CD8-positive, alpha-beta memory T cell (primary cell): ENCODE measurements at places on chromosomes 3 and 15. TPM values are rescaled to one million over a fixed set of nuclear protein-coding genes. Genes with fewer than 3 reads are reported as not detected.

ARID3B gene
- 30.1 TPM for total RNA-seq

PLSCR4 gene
- total RNA-seq = not detected

RBP2 gene
- total RNA-seq = not detected

- no peak for DNase-seq
- no peaks in the 10 kb centered on the region for H3K36me3 ChIP-seq
Observed at GRCh38 chr15:88377509-88377908, 89.7 kb downstream of the MRPL46 start.

DNA sequence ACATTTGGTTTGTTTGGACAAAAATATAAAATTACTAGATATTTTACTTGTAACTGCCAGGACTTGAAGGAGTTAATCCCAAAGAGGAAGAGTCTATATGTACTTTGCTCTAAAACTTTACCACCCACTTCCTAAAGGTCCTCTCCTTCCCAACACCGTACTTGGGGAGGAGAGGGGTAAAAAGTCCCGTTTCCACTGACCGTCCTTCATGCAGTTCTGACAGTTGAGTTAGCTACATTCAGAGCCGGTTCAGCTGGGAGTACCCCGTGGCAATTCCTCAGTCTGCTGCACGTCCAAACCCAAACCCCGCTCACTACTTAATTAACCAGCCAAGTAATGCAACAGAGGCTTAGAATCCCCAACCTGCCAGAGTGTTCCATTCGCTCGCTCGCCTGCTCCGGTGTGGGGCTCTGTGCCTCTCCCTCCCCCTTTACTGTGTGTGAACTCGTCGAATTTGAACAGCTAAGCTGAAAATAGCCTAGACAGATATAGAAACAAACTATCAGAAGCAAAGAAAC is 519.7 kb downstream of the FOXP1 start:
- H3K36me3 ChIP-seq = no peaks in the 10 kb centered on the region
- no peak for DNase-seq
- H3K4me1 ChIP-seq = peaks cover 78% of the 10 kb centered on the region
- H3K4me3 ChIP-seq = peak overlapping the region; percentile 95

TRIM42 gene
- total RNA-seq = not detected

GRCh38 chr15:75228787-75229186 is 27.1 kb downstream of the C15orf39 start:
- H3K4me3 ChIP-seq = no peak overlapping the region
- H3K27me3 ChIP-seq = no peaks in the 10 kb centered on the region
- H3K27ac ChIP-seq = no peak overlapping the region
- no peak for DNase-seq

TMC3 gene
- not detected for total RNA-seq

DNA sequence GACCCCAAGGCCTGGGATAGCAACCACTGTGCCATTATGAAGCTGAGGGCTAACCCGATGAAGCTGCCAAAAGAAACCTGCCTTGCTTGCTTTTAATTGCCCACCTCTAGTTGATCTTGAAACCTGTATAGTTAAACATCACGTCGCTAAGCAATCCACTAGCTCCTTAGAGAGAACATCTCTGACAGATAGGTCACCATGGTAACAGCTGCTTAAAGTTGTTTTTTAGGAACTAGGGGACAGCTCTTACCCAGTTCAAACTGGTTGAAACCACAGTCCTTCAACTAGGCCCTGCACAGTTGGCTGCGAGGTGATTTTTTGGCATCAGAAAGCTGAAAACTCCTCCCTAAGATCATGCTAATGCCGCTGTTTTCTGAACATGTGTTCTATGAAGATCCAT is 135.7 kb downstream of the EBLN2 start:
- no peak overlapping the region for H3K27ac ChIP-seq
- DNase-seq = no peak
- no peaks in the 10 kb centered on the region for H3K36me3 ChIP-seq
- H3K4me3 ChIP-seq = no peak overlapping the region

VGLL3 gene
- total RNA-seq = not detected

GRCh38 chr15:46275701-46276100 is 640.9 kb downstream of the SQOR start:
- H3K4me3 ChIP-seq = no peak overlapping the region
- no peaks in the 10 kb centered on the region for H3K4me1 ChIP-seq
- no peaks in the 10 kb centered on the region for H3K36me3 ChIP-seq

GRCh38 chr3:194268654-194269512 is 82.2 kb downstream of the CPN2 start:
- H3K36me3 ChIP-seq = no peaks in the 10 kb centered on the region
- H3K4me3 ChIP-seq = no peak overlapping the region
- H3K27ac ChIP-seq = no peak overlapping the region
- H3K4me1 ChIP-seq = no peaks in the 10 kb centered on the region
- no peak for DNase-seq

GRCh38 chr3:171480526-171480925 is 20.3 kb upstream of the TNIK start:
- H3K4me3 ChIP-seq = no peak overlapping the region
- DNase-seq = no peak
- no peak overlapping the region for H3K27ac ChIP-seq

DPPA2 gene
- total RNA-seq = not detected

GPR62 gene
- total RNA-seq = not detected

GRCh38 chr3:109025896-109026295 is 72.2 kb upstream of the GUCA1C start:
- H3K27ac ChIP-seq = no peak overlapping the region
- H3K36me3 ChIP-seq = no peaks in the 10 kb centered on the region

- H3K27me3 ChIP-seq = no peaks in the 10 kb centered on the region
- H3K4me1 ChIP-seq = no peaks in the 10 kb centered on the region
- H3K27ac ChIP-seq = no peak overlapping the region
Observed at GRCh38 chr3:179488213-179488612, 36.9 kb upstream of the GNB4 start.

DNA sequence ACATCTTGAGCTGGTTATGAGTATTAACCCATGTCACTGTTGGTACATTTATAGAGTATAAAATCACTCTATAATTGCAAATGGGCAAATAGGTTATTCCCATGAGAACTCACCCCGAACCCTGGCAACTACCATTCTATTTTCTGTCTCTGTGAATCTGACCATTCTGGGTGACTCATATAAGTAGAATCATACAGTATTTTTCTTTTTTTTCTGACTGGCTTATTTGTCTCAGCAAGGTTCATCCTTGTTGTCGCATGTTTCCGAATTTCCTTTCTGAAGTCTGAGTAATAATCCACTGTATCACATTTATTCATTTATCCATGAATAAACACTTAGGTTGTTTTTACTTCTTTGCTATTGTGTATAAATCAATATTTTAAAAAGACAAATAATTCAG is 59.9 kb upstream of the CHRM5 start:
- H3K27me3 ChIP-seq = no peaks in the 10 kb centered on the region
- no peaks in the 10 kb centered on the region for H3K4me1 ChIP-seq
- no peak overlapping the region for H3K27ac ChIP-seq
- H3K4me3 ChIP-seq = no peak overlapping the region
- no peaks in the 10 kb centered on the region for H3K36me3 ChIP-seq
- no peak for DNase-seq

DNA sequence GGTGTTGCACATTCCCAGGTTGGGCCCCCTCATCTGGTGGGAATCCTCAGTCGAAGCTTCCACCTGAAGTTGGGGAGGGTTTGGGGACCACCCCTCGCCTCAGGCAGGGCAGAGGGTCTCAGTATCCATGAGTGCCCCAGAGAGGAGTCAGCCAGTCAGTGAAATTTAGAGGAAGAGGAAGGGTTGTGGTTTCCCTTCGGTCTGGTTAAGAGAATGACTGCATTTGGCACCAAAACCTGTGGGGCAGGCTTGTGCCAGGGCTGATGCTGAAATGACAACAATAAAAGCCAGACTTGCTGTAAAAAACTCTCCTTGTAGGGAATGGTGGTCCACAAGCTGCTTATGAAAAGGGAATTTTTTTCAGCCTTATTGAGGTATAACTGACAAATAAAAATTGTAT is 22.6 kb downstream of the LMCD1 start:
- H3K4me3 ChIP-seq = no peak overlapping the region
- no peaks in the 10 kb centered on the region for H3K36me3 ChIP-seq
- H3K27ac ChIP-seq = no peak overlapping the region
- no peak for DNase-seq
- no peaks in the 10 kb centered on the region for H3K4me1 ChIP-seq
- no peaks in the 10 kb centered on the region for H3K27me3 ChIP-seq

GRCh38 chr3:47475029-47475569 is 642 bp downstream of the SCAP start:
- H3K36me3 ChIP-seq = no peaks in the 10 kb centered on the region
- no peaks in the 10 kb centered on the region for H3K27me3 ChIP-seq
- no peak for DNase-seq
- peak overlapping the region; percentile 87 for H3K27ac ChIP-seq
- peak overlapping the region; percentile 65 for H3K4me3 ChIP-seq

- peaks cover 30% of the 10 kb centered on the region for H3K4me1 ChIP-seq
- DNase-seq = no peak
- no peaks in the 10 kb centered on the region for H3K27me3 ChIP-seq
- H3K4me3 ChIP-seq = no peak overlapping the region
- no peak overlapping the region for H3K27ac ChIP-seq
Observed at GRCh38 chr15:56964182-56964581, 45.7 kb downstream of the TCF12 start.

- no peaks in the 10 kb centered on the region for H3K36me3 ChIP-seq
- no peak overlapping the region for H3K4me3 ChIP-seq
- no peak overlapping the region for H3K27ac ChIP-seq
- no peaks in the 10 kb centered on the region for H3K27me3 ChIP-seq
- peaks cover 24% of the 10 kb centered on the region for H3K4me1 ChIP-seq
Observed at GRCh38 chr15:52133510-52134220, 21.1 kb upstream of the BCL2L10 start.

AHSG gene
- total RNA-seq = not detected

- H3K4me3 ChIP-seq = no peak overlapping the region
- H3K27me3 ChIP-seq = no peaks in the 10 kb centered on the region
- H3K27ac ChIP-seq = no peak overlapping the region
- DNase-seq = no peak
- H3K36me3 ChIP-seq = no peaks in the 10 kb centered on the region
Observed at GRCh38 chr3:27511724-27512422, 27.7 kb upstream of the SLC4A7 start.

GRCh38 chr3:188126934-188127333 is 27.0 kb upstream of the LPP start:
- no peak overlapping the region for H3K4me3 ChIP-seq
- no peak overlapping the region for H3K27ac ChIP-seq
- no peaks in the 10 kb centered on the region for H3K36me3 ChIP-seq
- H3K4me1 ChIP-seq = no peaks in the 10 kb centered on the region

PYGO1 gene
- 0.07 TPM for total RNA-seq

DNA sequence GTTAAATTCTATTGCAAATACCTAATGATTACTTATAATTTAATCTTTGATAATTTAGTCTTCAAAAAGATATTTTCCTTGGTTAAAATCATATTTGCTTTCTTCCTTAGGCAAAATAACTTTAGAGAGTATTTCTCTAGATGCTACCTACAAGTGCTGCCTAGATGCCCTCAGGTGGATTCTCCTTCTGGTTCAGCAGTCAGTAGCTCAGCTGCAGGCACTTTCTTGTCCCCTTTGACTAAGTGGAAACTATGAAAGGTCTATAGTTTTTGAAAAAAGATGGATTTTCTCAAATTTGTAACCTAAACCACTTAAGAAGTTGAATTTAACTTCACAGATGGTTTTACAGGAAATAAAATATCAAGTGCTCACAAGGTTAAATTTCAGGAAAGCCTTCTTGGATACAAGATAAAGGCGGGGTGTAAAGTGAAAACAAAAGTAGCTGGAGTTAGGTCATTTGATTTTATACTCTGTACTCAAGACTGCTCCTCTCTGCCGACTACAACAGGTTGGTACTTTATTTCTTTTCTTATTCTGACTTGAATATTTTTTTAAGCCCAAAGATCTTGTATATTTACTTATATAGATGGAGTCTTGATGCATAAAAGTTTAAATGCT is at the start of gene ACKR4:
Gene ACKR4 (plus strand): TSS at position 455 of the 618 bp plus-strand sequence. CDS start 3,128 bp downstream, outside the sequence.
- no peak within 1 kb of the TSS for H3K27ac ChIP-seq
- peaks cover 4% of the 10 kb centered on the region for H3K36me3 ChIP-seq
- no peaks in the 10 kb centered on the region for H3K27me3 ChIP-seq
- no peak within 1 kb of the TSS for H3K4me3 ChIP-seq
- no peaks in the 10 kb centered on the region for H3K4me1 ChIP-seq
- no peak for DNase-seq

DNA sequence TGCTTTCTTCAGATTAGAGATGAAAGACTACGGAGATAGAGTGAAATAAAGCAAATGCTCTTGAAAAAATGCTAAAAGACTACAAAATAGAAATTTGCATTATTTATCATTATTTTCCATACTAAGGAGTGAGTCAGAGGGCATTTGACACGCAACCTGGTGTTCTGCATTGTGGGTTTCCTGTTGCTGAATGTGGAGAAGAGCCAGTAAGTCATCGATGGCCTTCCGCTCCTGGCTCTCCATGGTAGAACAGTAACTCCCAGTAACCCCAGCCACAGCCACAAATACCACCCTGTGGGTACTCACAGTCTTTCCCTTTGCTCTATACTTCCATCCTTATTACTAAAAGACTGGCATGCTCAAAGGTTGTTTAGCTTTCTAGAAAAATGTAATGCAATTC is 61.5 kb downstream of the CGGBP1 start:
- no peak overlapping the region for H3K4me3 ChIP-seq
- H3K27me3 ChIP-seq = no peaks in the 10 kb centered on the region
- H3K36me3 ChIP-seq = no peaks in the 10 kb centered on the region
- peaks cover 9% of the 10 kb centered on the region for H3K4me1 ChIP-seq
- no peak overlapping the region for H3K27ac ChIP-seq
- DNase-seq = peak; percentile 62

DNA sequence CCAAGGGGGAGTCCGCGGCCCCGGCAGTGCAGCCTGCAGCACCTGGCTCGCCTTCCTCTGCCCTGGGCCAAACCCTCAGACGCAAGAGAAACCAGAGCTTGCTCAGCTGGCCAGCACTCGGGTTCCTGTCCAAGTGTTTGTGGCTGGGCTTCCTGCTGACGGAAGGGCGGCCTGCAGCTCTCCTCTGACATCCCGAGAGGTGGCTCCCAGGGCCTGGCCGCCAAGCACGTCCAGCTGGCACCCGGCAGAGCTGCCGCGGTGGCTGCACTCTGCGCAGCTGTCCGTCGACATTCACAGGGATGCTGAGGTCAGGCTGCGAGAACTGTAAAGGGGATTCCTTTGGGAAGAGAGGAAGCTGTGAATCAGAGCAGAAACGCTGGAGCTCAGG is 85.6 kb downstream of the CPN2 start:
- no peak for DNase-seq
- H3K27me3 ChIP-seq = no peaks in the 10 kb centered on the region
- no peak overlapping the region for H3K27ac ChIP-seq
- H3K4me3 ChIP-seq = no peak overlapping the region
- H3K36me3 ChIP-seq = no peaks in the 10 kb centered on the region

- no peak for DNase-seq
- H3K4me1 ChIP-seq = no peaks in the 10 kb centered on the region
- no peaks in the 10 kb centered on the region for H3K27me3 ChIP-seq
- H3K36me3 ChIP-seq = no peaks in the 10 kb centered on the region
Observed at GRCh38 chr15:71148048-71148447, 32.8 kb downstream of the THSD4 start.

DNA sequence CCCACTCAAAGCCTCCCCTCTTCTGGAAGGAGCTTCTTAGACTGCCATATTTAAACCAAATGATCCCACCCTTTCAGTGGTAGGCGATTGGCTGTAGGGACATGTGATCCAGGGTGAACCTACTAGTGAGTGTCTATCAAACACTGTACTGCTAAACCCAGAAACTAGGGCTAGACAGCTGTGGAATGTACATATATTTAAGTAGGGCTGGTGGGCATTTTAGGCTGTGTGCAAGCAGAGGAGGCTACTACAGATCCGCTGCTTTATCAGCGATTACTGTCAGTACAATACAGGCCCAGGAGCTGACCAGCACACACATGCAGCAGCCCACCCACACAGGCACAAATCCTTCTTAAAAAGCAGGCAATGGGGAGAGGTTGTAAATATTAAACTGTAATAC is 15.4 kb upstream of the LARP6 start:
- no peaks in the 10 kb centered on the region for H3K27me3 ChIP-seq
- H3K36me3 ChIP-seq = no peaks in the 10 kb centered on the region
- H3K4me3 ChIP-seq = no peak overlapping the region
